ENCODE measurements at places on chromosomes 11 and 22.

DNA sequence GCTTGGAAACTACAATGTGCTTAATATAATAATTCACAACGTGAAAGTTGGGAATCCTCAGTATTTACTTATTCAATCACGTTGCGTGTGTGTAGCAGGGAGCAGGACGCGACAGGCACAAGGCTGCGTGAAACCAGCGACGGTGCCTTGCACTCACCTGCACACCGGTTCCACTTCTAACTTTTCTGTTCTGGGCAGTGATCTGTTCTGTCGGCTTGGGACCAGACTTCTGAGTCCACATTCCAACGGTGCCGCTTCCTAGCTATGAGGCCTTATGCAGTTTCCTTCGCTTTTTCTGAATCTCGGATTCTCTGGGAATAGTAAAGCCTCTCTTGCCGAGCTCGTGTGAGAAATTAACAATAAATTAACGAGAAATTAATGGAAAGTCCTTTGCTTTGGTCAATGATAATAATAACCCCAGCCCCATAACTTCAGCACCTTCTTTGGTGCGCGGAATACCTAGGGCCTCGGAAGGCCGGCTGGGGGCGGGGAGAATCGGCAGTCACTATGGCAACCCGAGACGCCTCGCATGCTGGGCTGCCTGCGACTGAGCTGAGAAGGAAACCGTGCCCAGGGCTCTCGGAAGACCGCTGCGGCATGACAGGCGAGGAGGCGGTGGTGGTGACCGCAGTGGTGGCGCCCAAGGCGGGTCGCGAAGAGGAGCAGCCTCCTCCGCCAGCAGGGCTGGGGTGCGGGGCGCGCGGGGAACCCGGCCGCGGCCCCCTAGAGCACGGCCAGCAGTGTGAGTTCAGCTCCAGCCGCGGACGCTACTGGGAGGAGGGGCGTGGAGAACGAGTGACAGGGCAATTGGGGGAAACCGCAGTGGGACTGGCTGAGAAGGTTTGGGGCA, at the start of gene C11orf97:
TSS of gene C11orf97 (plus strand) at position 530 of the 850 bp plus-strand sequence. CDS start at position 598, 68 bp downstream.
- peak; percentile 16 for DNase-seq

- DNase-seq, result no peak
Observed at GRCh38 chr22:24696551-24697001, 77.9 kb downstream of the PIWIL3 start.

DNA sequence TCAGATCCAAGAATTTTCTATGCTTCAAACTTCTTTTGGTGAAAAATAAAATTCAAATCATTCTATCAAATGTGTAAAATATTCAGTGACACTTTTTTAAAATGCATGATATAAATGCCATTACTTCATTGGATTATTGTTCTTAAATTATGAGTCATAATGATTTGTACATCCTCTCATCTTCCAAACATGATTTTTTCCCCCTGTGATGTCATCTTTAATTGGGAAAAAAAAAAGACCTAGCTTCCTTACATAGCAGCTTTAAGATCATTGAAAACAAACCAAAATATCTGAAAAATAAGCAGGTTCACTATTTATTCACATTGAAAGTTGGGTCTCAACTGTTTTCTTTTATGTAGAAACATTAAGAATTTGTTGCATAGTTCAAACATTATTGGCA, 1549.4 kb downstream of the LRRC4C start:
- DNase-seq, result no peak

DNA sequence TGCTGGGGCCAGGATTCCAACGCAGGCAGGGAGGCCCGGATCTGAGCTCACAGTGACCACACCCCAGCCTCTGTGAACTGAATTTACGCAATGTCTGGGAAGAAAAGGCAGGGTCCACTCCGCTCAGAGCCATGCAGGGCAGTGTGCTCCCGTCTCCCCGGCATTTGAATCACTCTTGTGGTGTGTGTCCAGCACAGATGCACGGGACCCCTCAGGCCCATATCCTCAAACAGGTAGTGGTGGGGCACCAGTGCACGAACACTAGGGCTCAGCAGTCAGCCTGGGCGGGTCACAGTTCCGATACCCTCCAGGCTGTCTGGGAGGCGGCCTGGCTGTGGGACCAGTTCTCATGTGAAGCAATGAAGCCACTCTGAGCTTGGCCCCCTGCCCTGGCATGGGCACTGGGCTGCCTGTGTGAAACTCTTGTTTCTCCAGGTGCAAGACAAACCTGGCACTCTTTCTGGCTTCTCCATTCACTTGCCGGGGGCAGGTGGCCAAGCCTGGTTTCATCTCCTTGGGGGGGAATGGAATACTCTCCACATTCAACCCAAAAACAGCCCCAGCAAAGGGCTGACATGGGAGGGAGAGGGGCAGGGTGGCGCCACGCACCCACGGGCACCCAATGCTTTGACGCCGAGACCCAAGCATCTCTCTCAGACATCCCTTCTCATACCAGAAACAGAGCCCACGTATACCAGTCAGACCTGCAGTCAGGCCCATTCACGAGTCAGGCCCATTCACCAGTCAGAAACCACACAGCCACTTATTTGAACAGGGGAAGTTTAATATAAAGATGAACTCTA, 14.3 kb downstream of the DHCR7 start:
- no peak for DNase-seq

DNA sequence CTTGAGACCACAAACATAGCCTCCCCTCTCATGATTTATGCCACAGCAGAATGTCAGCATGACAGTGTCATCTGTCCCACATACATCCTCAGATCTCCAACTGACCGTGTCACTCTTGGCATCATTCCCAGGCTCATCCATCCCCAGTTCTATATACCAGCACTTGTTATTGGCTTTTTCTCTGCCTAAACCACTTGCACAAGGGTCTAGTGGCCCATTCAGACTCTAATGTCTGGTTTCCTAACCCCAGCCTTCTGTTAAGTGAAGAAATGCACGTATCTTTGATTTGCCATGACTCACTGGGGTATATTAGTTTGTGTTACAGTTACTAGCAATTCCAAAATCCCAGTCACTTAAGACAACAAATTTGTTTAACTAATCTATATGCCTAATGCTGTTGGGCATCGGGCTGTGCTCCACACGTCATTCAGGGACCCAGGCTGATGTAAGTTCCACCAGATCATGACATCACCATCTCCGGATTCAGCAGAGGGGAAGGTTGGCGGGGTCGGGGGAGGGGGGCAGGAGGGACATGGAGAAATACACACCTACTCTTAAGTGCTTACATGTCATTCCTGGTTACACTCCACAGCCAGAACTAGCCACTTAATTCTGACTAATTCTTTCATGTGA, 517.4 kb downstream of the BUD13 start:
- no peak for DNase-seq

- no peak for DNase-seq
Observed at GRCh38 chr11:119149786-119150275, 979 bp downstream of the ABCG4 start.

- DNase-seq, result no peak
Observed at GRCh38 chr11:1837171-1838076, 1.4 kb upstream of the TNNI2 start.

GRCh38 chr11:76119779-76120178, 86.5 kb downstream of the WNT11 start:
- peak; percentile 35 for DNase-seq

- DNase-seq, result peak; percentile 98
Observed at GRCh38 chr11:119084663-119085436, at the start of gene HMBS. Gene HMBS (plus strand): TSS chr11:119084881. CDS start chr11:119085034, 153 bp downstream.

DNA sequence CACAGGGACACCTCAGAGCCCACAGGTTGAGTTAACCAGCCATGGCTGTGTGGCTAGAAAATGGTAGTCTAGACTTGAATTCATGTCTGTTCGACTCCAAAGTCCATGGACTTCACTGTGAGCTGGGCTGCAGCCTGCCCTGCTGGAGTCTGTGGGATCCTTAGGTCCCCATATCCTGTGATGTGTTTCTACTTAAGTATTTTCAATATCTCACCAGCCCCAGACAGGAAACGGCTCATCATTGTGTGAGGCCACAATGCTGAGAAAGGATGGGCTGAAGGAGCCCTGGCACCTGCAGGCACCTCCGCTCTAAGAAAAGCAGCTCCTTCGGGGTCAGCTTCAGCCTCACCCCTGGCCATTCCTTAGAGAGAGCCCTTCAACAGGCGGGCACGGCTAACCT, 93.1 kb downstream of the NAT10 start:
- DNase-seq, result no peak

DNA sequence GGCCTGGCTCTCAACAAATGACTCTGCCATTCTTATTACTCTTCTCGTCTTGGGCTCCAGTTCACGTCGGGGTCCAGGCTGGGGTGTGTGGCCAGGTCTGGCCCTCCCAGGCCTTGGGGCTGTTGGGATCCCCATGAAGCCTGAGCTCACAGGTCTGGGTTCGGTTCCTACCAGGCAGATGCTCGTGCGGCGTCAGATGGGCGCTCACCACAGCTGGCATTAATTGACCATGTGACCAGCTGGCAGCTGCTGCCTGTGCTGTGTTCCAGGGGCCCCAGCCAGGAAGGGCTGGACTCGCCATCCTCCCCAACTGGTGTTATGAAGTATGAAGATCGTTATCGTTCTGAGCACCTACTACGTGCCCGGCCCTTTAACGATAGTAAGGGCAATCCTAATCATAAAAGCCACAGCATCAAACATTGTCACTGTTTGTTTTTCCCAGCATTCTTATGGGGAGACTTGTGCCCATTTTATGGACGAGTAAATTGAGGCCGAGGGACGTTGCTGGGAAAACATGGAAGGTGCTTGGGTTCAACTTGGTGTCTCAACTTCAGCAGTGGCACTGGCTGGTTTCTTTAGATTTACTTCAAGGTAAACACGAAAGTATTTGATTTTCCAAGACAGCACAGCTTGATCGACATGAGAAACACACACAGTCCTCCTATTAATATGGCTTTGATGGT, 26.8 kb upstream of the CACNG2 start:
- no peak for DNase-seq

- peak; percentile 34 for DNase-seq
Observed at GRCh38 chr11:117145393-117145761, 1.3 kb downstream of the PAFAH1B2 start.

DNA sequence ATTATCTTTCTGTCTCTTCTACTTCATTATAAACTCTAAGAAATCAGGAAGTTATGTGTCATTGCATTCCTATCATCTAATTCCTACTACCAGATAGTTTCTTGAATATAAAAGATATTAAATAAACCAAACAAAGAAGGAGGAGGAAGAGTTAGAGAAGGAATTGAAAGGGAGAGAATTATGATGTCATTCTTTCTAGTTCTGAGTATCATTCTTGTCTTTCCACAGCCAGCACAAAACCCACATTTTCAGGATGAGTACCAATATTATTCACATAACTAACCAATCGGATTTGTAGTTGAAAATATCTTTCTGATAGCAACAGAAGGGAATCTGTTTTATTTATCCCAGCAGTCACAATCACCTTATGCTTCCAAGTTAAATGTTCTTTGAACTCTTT, 13.3 kb downstream of the MS4A13 start:
- no peak for DNase-seq

GRCh38 chr11:118514103-118514502, 13.2 kb upstream of the TTC36 start:
- DNase-seq, result no peak

GRCh38 chr11:45857961-45858474, 10.7 kb downstream of the CRY2 start:
- peak; percentile 77 for DNase-seq

DNA sequence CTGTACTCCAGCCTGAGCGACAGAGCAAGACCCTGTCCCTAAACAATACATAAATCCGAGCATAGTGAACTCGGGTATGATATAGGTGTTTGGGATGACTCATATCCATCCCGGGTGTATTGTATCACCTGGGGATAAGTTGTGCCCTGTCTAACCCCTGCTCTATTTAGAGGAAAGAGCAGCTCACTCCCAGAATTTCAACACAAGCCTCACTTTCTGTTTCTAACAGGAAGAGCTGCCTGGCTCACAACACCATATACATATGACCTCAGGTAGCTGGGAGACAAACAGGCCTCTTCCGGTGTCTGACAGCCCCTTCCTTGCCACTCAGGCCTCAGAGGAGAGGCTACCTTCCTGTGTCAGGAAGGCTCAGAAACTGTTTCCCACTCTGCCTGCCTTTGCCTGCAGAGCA, 9.9 kb upstream of the MICALL1 start:
- peak; percentile 38 for DNase-seq

- DNase-seq, result no peak
Observed at GRCh38 chr11:57339328-57339727, 1.2 kb downstream of the P2RX3 start.

DNA sequence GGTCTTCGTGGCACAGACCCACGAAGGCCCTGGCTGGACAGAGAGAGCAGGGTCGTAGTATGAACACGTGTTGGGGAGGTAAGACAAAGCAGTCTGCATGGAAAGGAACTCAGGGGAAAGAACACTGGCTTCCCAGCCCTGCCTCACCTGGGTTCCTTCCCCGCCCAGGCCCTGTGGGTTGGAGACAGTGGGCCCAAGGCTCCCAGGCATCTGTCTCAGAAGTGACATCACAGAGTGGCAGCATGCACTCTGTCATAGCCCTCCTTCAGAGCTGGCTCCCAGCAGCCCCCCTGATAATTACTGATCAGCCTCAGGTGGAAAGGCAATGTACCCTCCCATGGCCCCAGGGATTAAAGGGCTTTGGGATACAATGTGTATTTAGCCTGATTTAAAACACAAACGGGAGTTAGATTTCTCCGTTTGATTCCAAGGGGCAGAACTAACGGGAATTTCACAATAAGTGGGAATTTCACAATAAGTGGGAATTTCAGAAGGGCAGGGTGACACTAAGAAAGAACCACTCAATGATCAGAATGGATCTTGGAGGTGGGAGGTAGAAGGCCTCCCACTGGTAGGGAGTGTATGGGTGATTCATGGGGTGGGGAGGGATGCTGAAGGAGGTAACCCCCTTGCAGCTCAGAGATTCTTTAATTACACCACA, 65.1 kb downstream of the SLC22A12 start:
- no peak for DNase-seq

- DNase-seq, result no peak
Observed at GRCh38 chr11:35293035-35293434, 126.3 kb downstream of the SLC1A2 start.

DNA sequence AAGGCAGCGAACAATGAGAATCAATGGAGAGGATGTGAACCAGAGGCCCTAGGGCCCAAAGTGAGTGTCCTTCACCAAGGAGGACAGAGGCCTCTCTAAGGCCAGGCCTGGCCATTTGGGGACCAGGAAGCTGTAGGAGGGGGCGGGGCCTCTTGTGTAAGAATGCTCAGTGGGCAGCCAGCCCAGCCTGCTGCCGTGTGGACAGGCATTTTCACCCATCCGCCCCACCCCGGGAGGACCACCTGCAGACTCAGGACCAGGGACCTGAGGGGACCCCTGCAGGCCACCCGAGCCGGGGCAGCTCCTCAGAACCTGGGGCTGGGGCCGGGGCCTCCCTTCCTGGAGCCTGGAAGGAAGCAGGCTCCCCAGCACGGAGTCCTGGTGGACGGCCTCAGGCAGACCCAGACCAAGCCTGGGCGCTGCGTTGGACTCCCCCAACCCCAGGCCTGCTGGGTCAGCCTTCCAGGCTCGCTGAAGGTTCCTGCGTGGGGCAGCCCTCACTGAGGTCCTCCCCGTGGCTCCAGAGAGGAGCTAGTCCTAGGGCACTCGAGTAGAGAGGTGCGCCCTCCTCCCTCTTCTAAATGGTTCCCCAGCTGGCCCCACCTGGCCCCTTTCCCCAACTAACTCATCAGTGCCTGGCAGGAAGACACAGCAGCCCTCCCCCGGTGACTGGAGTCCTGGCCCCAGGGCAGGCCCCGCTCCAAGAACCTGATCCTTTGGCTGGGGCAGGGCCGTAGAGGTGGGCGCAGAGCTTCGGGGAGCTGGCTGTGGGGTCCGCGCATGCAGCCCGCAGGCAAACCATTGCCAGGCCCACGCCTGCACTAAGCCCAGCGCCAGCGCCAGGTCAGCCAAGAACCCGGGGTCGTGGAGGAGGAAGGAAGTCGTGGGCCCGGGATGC, 1.5 kb upstream of the TRABD start:
- DNase-seq, result peak; percentile 31
